Activated T-helper 1 cell treated with Interleukin-2 at 50 U/mL for 16 hours (primary cell): ENCODE measurements at places on chromosomes 5 and 9.

DNA sequence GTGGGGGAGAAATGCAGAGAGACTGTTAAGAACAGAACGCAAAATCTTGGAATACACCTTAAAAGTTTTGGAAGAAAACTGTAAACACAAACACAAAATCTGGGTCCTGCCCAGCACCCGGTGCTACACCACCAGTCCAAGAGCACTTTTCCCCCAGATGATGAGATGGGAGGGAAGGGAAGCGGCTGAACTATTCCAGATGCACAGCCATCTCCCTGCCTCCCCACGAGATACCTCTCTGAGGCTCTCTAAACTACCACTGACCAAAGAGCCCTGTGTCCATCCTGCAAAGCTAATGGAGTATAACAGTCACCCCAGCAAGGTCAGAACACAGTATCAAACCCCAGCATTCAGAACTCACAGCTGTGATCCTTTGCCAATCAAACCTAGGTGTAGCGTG, 8.0 kb downstream of the SPARC start:
- no peak for DNase-seq

- DNase-seq, result no peak
Observed at GRCh38 chr5:123086376-123087055, 2.5 kb upstream of the PRDM6 start.

DNA sequence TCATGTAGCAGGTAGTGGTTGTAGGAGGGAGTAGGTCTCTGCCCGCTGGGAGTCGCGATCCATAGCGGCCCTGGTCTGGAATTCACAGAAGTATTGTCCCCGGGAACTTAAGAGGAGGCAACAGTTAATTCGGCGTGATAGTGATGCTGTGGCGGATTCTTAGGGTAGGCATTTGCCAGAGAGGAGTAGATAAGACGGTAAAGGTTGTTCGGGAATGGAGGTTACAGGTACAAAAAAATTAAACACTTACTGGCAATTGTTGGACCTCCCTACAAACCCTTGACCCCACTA, 679 bp downstream of the SMC5 start:
- DNase-seq, result no peak

- no peak for DNase-seq
Observed at GRCh38 chr5:9454012-9454481, 91.8 kb downstream of the SEMA5A start.

DNA sequence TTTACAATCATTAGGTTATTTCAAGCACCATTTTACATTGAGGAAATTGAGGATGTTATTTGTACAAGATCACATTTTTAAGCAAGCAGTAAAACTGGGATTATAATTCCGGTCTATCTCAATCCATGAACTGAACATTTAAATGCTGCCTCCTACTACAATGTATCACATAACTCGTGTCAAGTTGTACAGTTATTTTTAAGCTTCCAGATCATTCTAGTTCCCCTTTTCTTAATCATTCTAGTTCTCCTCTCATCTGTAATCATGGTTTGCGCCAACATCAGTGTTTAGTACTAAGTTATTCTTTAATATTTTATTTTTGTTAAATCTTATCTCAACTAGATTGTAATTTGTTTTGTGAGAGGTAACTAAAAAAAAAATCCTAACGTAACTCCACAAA, 2.4 kb upstream of the UHRF2 start:
- no peak for DNase-seq
